ENCODE measurements at places on chromosomes 13 and 19.

- DNase-seq, result no peak
These were observed 5.7 kb downstream of the ZNF526 start for GRCh38 chr19:42225718-42226292.

DNA sequence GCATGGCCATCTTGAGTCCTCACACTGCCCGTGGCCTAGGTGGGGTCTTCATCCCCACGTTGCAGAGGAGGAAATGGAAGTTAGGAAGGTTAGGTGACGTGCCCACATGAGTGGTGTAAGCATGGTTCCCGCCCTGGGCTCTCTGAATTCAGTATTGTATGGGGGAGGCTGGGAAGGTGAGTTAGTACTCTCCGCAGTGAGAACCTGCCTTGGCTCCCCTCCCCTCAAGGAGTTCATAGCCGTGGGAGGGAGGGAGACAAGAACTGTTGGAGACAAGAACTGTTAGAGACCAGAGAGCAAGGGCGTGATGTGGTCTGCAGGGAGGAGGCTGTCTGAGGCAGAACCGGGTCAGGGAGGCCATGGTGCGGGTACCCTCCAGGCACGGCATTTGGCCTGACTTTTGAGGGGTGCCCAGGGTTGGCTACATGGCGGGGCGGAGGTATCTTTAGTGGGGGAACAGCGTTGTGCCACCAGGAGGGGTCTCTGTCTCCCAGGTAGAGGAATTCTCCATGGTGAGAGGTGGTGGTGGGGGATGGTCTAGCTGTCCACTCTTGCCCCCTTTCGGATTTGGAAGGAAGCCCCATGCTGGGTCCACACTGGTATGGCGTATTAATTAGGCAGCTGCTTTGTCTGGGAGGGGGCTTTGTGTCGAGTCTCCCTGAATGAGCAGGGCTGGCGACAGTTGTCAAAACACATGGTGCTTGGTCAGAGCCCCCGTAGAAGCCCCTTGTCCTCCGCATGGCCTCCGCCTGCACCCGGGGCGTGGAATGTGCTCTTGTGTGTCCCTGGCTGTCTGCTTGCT is 45.8 kb downstream of the CAPN12 start:
- DNase-seq, result no peak

DNA sequence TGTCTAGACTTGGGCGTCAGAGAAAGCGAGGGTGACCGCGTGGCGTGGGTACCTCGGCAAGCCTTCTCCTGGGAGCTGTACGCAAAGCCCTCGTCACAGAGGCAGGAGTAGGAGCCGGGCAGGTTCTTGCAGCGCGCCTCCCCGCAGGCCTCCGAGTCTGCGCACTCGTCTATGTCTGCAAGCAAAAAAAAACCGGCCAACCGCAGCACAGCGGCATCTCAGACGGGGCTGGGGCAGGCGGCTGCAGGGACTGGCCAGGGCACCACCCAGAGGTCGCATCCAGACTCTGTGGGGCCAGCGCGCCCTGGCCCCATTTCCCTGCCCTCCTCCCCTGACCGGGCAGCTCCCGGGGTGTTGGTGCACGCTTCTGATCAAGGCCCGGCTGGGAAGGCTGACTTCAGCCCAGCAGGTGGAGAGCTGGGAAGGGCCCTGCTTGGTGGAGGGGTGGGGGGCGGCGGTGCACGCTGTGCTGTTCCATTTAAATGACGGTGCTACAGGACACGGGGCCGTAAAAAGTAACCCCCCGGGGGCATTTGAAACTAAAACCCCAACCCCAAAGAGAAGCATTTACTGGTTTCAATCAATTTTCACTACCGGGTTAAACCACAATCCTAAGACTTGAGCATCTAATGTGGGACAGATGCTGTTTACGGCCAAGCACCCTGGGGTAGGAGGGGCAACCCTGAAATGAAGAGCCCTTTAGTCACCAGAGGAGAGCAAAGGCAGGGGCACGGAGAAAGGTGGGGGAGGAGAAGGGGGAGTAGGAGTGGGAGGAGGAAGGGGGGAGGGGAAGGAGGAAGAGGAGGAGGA is 28.2 kb downstream of the GAS6 start:
- no peak for DNase-seq

- no peak for DNase-seq
These were observed 379.4 kb upstream of the DACH1 start for GRCh38 chr13:72246396-72246795.

GRCh38 chr19:10727685-10728201 is 9.9 kb downstream of the DNM2 start:
- DNase-seq, result no peak

- DNase-seq, result no peak
These were observed 113.6 kb downstream of the ATP11A start for GRCh38 chr13:112803422-112803821.
